Iris pigment epithelial cell (primary cell): ENCODE measurements at places on chromosomes 3 and 15.

DNA sequence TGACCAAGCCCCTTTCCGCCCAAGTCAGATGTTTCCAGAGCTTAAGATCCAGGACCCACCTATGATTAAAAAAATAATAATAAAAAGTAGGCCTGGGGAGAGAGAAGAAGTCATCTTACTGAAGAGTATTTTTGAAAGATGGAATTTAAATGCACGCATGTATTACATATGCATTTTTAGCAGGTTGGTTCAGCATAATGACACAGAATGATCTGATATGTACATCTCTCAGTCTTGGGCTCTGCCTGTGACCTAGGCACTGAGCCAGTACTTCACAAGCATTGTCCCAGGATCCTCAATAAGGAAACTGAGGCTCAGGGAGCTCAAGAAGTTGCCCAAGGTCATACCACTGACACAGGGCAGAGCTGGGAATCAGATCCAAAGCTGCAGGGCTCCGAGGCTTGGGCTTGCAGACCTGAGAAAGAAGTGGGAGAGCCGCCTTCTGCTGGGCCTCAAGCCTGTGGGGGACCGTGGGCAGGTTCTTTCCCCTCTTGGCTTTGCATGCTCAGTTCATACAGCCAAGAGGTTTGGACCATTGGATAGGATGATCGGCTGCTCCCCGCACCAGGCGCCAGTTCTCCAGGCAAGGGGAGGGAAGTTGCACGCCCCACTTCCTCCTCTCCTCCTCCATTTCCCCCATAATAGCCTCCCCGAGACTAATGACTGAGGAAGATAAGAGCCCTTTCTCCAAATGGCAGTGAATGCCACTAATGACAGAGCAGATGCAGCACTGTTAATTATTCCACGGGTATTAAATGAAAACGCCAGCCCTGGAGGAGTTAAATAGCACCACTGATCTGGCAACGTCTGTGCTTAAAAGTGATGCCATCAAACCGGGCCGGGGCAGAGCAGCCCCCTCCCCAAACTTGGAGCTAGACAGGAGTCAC is 6.9 kb downstream of the SLC6A1 start:
- no peak for DNase-seq

DNA sequence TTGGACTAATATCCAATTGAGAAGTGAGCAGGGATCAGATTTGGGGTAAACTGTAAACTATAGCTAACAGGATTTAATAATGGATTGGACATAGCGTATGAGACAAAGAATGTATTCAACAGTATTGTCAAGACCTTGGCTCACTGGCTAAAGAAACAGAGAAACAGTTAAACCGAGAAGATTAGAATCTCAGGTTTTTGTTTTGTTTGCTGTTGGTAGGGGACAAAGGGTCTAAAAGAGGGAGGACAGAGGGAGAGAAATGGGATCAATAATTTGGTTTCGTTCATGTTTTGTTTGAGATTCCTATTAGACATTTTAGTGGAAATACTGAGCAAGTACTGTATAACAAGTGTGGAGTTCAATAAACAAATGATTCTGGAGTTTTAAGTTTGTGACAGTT is 28.6 kb downstream of the CLDN1 start:
- no peak for DNase-seq

DNA sequence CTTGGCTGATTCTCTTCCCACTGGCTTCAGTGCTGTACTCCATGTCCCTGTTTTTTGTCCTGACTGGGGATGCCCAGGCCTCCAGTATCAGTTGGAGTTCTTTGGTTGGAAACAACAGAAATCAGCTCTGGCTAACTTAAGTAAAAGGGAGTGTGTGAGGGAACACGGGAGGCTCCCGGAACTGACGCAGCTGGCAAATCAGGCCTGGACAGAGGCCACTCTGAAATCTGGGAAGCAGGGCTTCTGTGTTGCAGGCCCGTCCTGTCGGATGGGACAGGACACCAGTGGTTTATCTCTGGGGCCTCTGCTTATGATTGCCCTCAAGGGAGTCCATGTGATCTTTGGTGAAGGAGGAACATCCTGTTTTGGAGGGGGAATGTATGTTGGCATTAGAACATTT is 124.3 kb downstream of the CHCHD6 start:
- DNase-seq: no peak

GRCh38 chr3:152202976-152203626 is 65.6 kb upstream of the MBNL1 start:
- DNase-seq: no peak

- no peak for DNase-seq
Observed at GRCh38 chr3:153657046-153657445, 464.1 kb upstream of the ARHGEF26 start.

GRCh38 chr3:123424321-123424998 is 24.4 kb downstream of the ADCY5 start:
- DNase-seq: no peak

DNA sequence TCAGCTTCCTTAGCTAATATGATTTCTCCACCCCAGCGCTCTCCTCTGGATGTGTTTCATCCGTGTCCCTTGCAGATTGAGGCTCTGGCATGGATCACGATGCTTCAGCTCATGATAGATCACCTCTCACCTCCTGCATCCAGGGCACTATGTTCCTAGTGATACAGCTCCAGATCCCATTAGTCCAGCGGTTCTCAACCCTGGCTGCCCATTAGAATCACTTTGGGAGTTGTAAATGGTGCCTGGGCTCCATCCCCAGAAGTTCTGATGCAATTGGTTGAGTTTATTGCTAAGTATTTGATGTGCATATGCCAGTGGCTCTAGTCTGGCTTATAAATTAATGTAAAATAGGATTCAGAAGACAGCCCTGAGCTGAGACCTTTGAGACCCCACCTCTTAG is 34.5 kb downstream of the INSYN1 start:
- no peak for DNase-seq

- no peak for DNase-seq
Observed at GRCh38 chr3:131717493-131717892, 214.7 kb upstream of the MRPL3 start.

GRCh38 chr3:49411535-49411967 is 225 bp downstream of the RHOA start:
- no peak for DNase-seq

- no peak for DNase-seq
Observed at GRCh38 chr3:24503616-24504113, 9.0 kb upstream of the THRB start.

GRCh38 chr3:10973046-10973595 is 19.4 kb upstream of the SLC6A1 start:
- DNase-seq: no peak

DNA sequence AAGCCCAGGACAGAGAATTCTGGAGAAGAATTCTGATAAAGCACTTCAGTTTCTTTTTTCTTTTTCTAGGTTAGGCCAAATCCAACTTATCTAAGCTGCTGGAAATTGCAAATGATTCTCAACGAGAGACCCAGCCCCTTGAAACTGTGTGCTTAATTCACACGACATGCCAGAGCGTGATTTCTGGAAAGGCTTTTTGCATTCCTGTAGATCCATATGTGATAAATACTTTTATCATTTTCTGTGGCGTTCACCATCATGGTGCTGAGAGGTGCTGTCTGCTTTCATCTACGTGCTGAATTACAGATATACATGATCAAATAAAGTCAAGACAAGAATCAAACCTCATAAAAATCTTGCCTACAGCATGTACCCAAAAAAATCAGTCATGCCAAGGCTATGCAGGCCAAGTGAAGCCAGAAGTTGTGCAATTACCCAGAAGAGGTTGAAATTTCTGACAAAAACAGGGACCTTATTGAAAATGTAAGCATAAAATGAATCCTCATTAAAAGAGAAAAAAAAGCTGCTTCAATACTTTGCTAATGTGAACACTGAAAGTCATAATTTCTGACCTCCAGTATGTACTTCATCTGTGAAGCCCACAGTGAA is 10.8 kb upstream of the MEF2A start:
- no peak for DNase-seq

- DNase-seq: no peak
Observed at GRCh38 chr15:52509500-52510245, 19.0 kb downstream of the MYO5A start.

DNA sequence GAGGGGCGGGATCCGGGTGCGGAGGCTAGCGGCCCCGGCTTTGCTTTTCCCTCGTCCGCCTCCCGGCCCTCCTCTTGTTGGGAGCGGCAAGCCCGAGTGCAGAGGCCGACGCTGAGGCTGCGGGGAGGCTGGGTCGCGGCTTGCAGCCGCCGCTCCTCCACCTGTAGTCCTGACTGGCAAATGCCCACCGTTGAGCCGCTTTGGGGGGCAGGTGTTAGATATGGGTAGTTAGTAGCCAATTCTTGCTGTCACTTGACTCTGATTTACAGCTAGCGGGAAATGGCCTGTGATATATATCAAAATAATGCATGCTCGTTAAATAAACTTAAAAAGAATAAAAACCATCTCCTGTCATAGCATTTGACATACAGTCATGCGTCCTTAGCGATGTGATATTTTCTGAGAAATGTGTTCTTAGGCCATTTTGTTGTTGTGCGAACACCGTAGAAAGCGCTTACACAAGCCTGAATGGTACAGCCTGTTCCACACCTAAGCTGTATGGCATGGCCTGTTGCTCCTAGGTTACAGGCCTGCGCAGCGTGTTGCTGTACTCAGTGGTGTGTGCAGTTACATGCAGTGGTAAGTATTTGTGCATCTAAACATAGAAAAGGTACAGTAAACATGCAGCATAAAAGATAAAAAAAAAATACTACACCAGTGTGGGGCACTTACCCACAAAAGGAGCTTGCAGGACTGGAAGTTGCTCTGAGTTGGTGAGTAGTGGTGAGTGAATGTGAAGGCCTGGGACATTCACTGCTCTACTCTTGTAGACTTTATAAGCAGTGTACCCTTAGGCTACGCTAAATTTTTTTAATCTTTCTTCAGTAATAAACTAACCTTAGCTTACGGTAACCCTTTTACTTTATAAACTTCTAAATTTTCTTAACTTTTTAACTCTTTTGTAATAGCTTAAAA is 873 bp downstream of the CAPN7 start:
- DNase-seq: peak; percentile 52

GRCh38 chr3:115074502-115074901 is 72.6 kb downstream of the ZBTB20 start:
- DNase-seq: peak; percentile 81

GRCh38 chr3:57972531-57973111 is 35.6 kb upstream of the FLNB start:
- DNase-seq: no peak
